ENCODE measurements at places on chromosomes 7 and 10. TPM values are rescaled to one million over a fixed set of nuclear protein-coding genes. Genes with fewer than 3 reads are reported as not detected.

GRCh38 chr10:52400562-52400961, 86.5 kb downstream of the DKK1 start:
- DNase-seq: no peak

DNA sequence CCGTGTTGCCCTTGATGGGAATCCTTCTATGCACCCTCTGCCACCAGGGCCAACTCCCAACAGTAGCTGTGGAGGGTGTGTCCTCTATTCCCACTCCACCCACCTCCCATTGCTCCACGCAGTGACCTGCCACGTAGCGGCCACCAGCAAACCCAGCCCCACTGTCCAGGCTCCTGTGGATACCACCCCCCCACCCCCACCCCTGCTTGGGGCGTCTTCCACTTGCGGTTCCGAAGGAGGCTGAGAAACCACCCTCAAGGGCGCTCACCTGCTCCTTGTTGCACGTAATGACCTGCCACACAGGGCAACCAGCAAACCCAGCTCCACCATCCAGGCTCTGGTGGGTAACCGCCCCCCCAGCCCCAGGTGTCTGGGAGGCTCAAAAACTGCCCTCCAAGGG, 72.0 kb downstream of the DIP2C start:
- DNase-seq: no peak

- no peak for DNase-seq
Measured at GRCh38 chr10:101903827-101904550, 60.4 kb upstream of the KCNIP2 start.

GRCh38 chr10:52597189-52597863, 175.3 kb downstream of the MBL2 start:
- no peak for DNase-seq

DNA sequence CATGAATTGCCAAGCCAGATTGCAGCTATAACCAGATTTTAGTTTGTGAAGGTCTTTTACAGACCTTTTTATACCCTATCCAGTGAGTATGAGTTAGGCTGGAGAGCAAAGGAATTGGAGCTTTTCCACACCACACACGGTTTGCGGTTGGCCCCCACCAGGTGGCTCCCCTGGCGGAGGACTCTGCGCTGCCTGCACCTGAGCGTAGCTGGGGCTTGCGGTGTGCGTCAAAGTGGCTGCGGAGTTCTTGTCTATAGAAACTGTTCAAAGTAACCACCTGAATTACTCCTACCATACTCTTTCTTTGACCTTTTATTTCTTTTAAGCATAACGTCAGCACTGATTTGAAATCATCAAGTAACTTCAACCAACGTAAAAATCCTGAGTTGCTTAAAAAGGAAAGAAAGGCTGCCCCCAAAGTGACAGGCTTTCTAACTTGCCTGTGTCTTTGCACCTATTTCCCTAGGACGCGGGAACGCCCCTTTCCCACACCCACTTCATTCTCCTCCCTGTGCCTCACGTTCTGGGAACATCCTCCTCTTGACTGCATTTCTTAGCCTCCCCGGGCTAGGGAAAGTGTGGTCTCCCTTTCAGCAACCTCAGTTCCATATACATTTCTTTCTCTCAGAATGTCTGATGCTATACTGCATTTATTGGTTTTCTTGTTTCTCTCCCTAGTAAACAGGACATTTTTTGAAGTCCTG, 47.6 kb upstream of the TMEM72 start:
- peak; percentile 77 for DNase-seq

- no peak for DNase-seq
Measured at GRCh38 chr10:64394744-64395143, 873.5 kb downstream of the REEP3 start.

- DNase-seq: peak; percentile 84
Measured at GRCh38 chr10:58512491-58513187, at the start of gene BICC1. BICC1 (plus strand) TSS chr10:58512872; CDS start chr10:58513144, 272 bp downstream.

DNA sequence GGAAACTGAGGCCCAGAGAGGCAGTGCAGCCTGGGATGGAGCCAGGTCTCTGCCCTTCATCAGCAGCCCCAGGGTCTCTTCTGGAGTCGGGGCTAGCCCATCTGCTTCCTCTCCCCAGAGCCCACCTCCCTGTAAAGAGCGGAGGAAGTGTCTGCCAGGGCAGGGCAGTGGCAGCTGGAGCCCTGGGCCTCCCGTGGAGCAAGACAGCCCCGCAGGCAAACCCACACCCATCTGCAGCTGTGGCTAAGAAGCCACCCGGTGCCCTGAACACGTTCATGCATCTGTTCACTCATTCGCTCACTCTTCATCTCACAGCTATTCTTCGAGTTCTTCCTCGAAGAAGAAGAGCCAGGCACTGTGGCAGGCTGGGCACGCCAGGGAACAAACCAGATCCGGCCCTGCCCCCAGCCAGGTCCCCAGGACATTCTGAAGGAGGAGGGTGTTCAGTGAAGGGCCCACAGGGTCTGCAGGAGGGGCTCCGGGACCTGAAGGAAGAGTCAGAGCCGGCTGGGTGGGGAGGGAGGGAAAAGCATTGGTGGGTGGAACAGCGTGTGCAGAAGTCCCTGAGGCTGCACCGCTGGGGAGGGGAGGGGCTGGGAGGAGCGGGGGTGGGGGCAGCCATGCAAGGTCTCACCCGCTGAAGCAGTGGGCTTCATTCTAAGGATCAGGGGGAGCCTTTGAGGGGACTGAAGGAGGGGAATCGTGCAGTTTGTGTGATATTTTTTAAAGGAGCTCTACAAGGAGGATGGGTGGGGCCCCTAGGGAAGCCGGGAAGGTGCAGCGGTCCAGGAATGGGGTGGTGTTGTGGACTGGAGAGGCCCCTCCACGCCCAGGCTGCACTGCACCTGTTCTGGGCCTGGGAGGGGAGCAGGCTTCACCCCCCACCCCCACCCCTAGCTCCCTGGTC, 99.1 kb downstream of the UNCX start:
- no peak for DNase-seq

DNA sequence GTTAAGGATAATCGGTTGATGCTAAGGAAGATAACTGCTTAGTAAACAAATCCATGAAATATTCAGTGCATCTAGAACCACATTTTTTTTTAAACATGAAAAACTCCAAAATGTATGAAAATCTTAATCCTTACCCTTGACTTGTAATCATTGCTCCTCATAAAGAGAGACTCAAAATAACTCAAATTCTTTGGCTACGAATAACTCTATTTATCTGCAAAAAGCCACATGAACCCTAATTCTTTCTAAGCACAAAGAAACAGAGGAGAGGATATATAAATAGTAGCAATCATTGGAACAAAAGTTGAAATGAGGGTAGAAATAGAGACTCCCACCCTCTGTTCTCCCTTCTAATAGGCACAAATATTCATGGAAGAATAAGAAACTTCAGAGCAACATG, 40.2 kb downstream of the ANK3 start:
- no peak for DNase-seq

DNA sequence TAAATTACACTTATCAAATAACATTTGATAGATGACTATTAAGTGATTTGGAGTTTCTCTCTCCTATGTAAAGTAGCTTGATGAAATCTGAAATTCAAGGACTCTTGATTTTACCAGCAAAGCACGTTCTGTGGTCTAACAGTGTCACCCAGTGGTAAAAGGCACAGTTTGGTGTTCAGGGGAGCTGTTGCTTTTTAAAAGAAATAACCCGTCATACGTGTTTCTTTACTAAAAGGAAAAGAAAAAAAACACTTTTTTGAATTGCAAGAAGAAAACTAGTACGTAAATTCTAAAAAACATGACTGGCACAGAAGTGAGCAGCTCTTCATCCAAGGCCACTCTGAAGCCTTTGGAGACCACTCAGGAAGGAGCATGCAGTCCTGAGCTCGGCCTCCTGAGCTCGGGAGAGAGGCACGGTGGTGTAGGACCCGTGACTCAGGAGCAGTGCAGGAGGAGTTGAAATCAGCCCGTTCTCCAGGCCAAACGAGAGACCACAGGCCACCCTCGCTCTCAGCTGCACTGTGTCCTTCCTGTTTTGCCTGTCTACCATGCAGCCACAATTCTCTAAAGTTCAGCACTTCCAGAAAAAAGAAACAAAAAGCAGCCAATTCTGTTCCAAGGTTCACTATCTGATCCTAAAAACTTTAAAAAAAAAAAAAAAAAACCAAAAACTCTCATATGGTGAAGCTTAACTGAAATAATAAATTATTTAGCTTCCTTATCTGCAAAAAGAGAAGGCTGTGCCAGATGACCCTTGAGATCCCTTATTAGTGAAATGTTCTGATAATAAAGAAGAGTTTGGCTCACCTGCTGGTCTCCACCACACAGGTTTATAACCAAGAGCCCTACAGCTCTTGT, 212.6 kb upstream of the FRMD4A start:
- no peak for DNase-seq

- DNase-seq: peak; percentile 10
Measured at GRCh38 chr10:99276848-99277486, 41.3 kb upstream of the HPSE2 start.

DNA sequence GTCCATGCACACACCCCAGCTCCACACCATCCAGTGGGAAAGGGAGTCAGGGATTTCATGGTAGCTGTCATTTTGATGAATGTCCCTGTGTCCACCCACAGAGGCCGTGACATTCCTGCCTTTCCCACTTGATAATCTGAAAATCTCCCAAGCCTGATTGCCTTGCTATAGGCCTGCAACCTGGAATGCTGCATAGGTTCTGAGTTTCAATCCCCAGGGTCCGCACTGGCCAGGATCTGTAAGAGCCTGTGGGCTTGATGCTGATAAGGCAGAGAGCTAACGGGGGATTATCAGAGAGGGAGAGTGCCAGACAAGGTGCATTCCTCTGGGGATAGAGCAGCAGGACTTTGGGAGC, 57.5 kb downstream of the RBM20 start:
- DNase-seq: no peak

- DNase-seq: no peak
Measured at GRCh38 chr10:58367069-58367468, 18.1 kb upstream of the TFAM start.

DNA sequence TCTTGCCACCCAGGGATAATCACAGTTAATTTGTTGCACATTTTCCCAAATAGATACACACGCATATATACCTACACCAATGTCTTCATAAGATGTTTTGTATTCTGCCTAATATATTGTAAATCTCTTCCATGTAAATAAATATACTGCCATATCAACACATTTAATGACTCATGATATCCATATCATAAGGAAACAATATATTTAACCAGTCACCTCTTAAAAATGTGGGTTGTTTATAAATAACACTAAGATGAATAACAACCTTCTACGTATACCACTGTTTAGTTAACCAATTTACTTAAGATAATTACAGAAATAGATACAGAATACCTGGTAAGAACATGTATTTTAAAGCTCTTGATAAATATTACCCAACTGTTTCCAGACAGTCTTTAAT, 38.2 kb downstream of the ELAPOR2 start:
- DNase-seq: no peak

DNA sequence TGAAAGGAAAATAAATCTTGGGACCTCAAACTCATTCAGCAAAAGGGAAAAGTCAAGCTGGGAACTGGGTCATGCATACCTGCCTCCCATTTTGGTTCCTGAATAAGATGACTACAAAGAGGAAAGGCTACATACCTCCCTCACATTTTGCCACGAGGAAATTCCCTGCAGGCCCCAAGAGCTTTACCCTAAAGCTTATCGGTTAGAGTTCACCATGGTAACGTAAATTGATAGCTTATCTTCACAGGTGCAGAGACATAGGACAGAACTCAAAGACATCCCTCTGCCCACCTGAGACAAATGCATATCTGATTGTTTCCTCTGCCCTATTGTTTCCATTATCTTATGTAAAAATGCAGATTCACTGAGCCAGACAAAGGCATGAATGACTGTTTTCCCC, 31.5 kb upstream of the GRB10 start:
- no peak for DNase-seq

- DNase-seq: no peak
Measured at GRCh38 chr10:104054430-104054829, 31.2 kb downstream of the COL17A1 start.

DNA sequence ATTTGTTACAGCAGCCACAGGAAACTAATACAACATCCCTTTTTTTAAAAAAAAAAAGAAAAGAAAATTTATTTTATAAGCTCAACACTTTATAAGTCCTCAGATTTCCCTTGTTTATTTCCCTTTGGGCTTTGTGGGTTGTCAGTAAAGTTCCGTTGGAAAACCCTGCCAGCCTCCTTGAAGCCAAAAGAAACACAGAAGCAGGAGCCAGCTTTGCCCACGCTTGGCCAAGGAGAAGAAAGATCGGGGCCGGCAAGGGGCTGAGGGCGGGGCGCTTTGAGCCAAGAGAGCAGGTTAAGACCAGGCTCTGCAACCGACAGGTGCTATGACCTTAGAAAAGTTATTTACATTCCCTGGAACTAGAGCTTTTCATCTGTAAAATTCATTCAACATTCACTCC, 72.7 kb downstream of the RGS10 start:
- no peak for DNase-seq

DNA sequence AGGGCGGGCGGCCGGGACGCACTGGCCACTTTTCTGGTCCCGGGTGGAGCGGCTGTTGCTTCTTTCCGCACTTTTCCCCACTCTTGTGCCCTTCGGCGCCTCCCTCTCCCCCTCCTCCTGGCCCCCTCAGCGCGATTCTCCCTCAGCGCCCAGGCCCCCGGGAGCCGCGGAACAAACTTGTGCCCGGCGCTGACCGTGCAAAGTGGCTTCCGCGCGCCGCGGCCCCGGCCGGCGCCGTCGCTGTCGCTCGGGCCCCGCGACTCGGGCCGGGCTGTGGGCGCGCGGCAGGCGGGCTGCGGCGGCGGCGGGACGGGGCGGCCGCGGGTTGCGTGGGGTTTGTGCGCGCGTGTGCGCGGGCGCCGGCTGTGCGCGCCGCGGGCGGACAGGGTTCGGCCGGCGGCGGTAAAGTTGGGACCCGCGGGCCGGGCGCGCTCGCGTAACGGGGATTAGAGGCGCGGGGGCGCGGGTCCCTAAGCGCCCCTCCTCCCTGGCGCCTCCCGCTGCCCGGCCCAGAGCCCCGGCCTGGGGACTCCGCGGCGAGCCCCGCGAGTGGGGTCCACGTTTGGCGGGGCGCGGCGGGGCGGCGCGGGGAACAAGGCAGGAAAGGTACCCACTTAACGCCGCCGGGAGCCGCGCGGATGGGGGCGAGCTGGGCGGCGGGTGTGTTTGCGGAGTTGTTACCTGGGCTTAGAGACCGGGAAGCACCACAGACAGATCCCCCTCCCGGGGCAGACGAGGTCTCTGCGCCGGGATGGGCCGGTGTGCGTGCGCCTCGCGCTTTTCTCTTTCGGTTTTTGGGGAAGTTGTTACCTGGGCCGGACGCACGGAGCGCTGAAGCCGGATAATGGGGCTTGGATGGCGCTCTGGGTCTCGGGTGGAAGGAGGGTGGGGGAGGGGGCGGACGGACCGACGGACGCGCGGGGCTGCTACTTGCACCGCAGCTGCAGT, 860 bp downstream of the ZEB1 start:
- peak; percentile 77 for DNase-seq

Gene TUBB8
- total RNA-seq: 2.5 TPM

Gene OGDHL
- total RNA-seq: 31.9 TPM

Gene ASIC3
- total RNA-seq: 1.6 TPM

Gene ENTPD1
- total RNA-seq: 0.92 TPM

Gene WNT8B
- 0.10 TPM for total RNA-seq

Gene ASZ1
- total RNA-seq: not detected

Gene MMD2
- total RNA-seq: not detected
